ENCODE measurements at places on chromosomes 7 and 10.

GRCh38 chr10:99161165-99161564 lies 74.5 kb downstream of the HPSE2 start:
- no peak for DNase-seq

DNA sequence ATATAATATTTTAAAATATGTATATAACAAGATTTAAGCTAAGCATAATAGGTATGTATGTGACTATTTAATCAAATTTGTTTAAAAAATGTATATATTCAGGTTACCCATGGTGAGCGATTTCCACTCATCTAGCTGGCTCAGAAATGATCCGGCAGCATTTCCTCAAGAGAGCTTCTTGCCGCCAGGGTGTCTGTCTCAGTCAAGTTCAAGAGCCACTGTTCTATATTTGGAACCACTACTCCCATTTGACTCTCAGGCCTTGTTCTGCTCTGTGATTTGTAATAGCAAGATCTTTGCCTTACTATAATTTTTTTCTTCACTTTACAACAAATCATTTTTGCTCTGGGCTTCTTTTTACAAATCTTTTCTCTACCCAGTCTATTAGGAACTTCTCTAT lies 48.7 kb upstream of the CNTNAP2 start:
- no peak for DNase-seq

DNA sequence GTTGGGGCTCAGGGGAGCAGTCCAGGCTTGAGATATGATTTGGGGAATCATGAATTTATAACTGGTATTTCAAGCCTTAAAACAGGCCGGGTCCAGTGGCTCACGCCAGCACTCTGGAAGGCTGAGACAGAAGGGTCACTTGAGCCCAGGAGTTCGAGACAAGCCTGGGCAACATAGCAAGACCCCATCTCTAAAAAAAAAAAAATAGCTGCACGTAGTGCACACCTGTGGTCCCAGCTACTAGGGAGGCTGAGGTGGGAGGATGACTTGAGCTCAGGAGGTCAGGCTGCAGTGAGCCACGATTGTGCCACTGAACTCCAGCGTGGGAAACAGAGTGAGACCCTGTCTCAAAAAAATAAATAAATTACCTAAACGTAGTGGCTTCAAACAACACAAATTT lies 81.7 kb upstream of the GTF2I start:
- DNase-seq: no peak

GRCh38 chr10:598415-599170 lies 90.9 kb downstream of the DIP2C start:
- DNase-seq: peak; percentile 56

GRCh38 chr10:106991091-106991490 lies 173.4 kb downstream of the SORCS1 start:
- no peak for DNase-seq

GRCh38 chr7:38465956-38466355 lies 165.2 kb downstream of the AMPH start:
- DNase-seq: no peak

GRCh38 chr10:21055339-21056135 lies 158.4 kb upstream of the NEBL start:
- DNase-seq: no peak

GRCh38 chr10:103281753-103282152 lies 4.8 kb downstream of the INA start:
- no peak for DNase-seq

GRCh38 chr7:4138866-4139265 lies 543.2 kb upstream of the FOXK1 start:
- no peak for DNase-seq

DNA sequence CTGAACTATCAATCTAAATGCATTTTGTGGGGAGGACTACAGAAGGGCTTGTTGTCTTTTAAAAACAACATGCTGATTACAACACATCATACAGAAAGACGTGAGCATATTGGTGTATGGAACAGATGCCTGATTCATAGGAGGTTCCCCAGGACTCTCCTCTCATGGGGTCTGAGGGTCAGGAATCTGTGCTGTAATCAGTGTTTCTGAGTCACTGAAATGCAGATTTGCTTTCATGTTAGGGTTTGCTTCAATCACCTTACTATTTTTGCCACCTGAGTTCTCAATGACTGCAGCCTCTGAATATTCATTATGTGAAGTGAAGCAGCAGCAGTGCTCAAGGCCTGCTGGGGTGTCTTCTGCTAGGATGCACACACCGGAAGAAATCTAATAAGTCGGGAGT lies 550 bp upstream of the ANK3 start:
- no peak for DNase-seq

DNA sequence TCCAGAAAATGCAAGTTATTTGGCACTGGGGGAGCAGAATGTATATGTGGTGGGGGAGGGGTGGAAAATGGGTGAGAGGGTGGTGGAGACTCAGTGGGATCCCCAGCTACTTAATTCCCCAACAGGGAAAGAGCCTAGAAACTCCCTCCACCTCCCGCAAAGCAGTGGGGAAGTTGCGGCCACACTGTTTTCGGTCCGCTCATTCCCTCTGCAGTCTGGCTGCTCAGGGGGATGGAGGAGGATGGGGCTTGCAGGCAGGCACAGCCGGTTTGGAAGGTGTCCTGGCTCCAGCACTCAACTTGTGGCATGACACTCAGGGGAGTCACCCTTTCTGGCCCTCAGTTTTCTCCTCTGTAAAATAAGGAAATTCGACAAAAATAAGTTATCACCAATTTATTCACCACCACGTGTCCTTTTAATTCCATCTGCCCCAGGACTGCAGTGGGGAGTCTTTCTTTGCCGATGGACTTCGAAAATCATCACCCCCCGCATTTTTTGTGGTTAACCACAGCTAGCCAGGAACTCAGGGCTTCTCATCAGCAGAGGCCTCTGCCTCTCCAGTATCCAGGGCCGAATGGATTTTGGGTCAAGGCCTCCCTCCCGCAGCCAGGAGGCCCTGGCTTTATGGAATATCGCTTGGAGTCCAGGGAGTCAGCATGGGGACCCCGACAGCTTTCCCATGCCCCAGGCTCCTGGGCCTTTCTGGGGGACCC lies 1.6 kb upstream of the HTRA1 start:
- DNase-seq: no peak

DNA sequence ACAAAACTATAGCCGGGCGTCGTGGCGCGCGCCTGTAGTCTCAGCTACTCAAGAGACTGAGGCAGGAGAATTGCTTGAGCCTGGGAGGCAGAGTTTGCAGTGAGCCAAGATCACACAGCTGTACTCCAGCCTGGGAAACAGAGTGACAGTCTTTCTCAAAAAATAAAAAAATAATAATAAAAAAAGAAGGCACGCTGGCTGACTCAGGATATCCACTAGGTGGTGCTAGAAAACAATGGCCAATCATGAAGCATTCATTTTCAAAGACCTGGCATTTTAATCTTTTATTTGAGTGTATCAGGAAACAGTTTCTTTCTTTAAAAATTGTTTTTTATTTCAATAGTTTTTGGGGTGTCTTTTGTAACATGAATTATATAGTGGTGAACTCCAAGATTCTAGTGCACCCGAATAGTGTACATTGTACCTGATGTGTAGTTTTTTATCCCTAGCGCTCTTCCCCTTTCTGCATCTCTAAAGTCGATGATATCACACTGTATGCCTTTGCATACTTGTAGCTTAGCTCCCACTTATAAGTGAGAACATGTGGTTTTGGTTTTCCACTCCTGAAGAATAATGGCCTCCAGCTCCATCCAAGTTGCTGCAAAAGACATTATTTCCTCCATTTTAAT lies 88.6 kb downstream of the LYZL1 start:
- DNase-seq: no peak

- no peak for DNase-seq
Measured at GRCh38 chr10:30866896-30867295, 164.8 kb downstream of the ZNF438 start.

DNA sequence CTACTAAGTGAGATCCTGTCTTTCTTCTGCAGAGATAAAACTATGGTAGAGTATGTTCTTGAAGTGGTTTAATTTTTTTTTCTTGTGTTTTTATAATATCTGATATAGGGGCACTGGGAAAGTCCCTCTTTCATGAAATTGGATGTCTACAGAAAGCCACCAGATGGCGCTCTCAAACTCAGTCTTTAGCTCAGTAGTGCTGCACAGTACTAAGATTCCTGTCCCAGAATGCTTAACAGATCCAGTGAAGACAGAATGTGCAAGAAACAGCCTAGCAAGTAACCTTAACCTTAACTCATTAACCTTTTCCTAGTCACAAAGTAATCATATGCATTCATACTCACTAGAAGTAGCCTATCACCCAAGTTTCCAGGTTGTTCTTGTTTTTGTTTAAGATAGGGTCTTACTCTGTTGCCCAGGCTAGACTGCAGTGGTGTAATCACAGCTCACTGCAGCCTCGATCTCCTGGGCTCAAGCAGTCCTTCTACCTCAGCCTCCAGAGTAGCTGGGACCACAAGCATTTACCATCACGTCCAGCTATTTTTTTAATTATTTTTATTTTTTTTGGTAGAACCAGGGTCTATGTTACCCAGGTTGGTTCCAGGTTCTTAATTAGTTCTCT lies 56.7 kb downstream of the IDE start:
- peak; percentile 65 for DNase-seq

All from HFF-Myc (cell line).